NB4 (cell line): ENCODE measurements at places on chromosomes 5 and 9.

DNA sequence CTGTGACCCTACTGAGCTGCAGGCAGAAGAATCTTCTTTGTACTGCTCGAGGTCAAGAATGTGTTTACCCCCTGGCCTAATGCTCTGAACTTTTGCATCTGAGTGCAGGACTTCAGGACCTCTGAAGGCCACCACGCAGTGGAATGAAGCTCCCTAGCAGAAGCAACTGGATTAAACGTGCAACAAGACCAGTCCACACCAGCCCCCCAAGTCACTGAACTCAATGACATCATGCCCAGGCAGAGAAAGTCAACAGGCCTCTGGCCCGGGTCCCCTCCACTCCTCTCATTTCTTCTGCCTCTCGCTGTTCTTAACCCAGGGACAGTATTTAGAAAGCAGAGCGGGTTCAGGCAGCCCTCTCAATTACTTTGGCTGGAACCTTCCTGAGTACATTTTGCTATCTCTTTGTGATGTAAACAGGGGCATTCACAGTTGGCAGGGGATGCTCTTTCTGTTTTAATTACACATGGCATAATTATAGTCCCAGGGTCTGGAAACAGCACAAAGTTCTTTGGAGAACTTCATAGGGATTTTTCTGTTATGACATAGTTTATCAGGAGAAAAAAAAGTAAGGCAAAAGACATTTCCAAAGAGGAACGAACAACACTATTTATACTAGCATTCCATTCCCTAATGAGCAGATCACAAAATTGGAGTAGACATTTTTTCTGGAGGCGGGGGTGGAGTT lies 108.2 kb upstream of the SPATA31D4 start:
- DNase-seq, result no peak

- DNase-seq, result peak; percentile 19
Measured at GRCh38 chr9:120610975-120611689, 31.2 kb upstream of the CDK5RAP2 start.

DNA sequence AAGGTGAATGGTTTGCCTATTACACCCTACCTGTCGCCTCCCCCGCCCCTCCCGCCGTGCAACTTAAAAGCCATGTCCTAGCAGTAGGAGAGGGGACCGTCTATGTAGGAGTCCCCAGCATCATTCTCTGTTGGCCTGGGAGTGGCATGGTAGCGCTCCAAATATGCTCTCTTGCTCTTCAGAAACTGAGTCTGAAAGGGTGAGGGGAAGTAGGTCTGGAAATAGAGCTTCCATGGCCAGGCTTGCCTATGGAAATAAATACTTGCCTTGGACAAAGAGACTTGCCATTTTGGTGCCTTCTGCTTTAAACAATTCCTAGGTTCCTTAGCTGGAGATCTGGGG lies 1.4 kb downstream of the RGS7BP start:
- no peak for DNase-seq

DNA sequence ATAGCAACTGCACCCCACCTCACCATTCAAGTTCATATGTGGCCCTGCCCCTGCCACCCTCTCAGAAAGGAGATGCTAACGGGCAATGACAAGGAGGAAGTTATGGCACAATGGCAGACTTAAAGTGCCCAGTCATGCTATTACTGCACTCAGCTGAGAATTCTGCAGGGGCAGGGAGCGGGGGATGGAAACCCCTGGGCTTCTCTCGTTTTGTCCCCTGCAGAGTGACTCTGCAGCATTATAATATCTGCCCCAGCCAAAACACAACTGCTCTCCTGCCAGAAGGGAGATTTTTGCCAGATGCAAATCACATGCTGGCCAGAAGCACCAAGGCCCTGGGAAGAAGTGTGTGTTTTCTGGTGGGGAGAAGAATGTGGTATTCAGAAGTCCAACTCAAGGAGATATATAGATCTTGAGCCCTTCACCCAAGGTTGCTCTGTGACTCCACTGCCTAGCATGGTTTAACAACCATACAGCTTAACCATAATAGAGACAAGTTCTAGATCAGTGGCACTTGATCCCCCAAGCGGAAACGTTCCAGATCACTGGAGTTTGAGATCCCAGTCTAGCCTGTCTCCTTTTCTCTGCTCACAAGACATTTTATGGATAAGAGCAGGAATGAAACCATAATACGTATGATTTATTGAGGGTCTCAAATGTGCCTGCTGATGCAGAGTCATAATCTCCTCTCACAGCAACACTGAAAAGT lies 207.0 kb upstream of the MAP3K1 start:
- DNase-seq, result peak; percentile 91

DNA sequence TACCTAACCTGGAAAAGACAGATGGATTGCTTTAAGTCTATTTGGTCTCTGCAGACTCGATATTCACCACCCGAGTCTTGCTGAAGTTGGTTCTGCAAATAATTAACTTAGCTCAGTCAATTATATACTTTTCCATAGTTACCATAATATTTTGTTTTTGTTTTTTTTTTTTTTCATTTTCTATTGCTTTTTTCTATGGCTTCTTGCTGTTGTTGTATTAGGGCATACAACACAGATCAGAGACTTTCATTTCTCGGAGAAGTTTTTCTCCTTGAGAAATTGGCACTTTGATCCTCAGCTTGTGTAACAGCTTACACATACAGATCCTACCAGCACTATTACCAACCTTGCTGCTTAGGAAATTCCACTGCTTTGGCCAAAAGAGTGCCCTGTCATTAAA lies 88.0 kb downstream of the GPR21 start:
- no peak for DNase-seq

DNA sequence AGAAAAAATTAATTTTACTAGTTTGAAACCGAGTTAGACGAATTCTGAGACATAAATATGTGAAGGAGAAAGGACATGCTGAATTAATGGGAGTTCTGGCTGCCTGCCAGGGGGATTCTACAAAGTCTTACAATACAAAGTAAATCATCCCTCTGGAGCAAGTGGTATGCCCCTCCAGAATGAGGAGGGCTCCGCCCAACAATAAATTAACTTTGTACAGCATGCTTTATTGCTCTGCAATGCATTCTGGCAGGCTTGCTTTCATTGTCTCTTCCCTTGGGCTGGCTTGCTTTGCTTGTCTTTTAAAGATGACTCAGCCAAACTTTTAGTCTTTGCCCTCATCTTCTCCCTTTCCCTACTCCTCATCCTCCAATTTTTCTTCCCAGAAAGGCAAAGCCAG lies 11.7 kb upstream of the PCDHB1 start:
- DNase-seq, result no peak

- no peak for DNase-seq
Measured at GRCh38 chr5:35988529-35988928, 2.7 kb downstream of the UGT3A1 start.

- DNase-seq, result no peak
Measured at GRCh38 chr9:89920131-89920530, 315.3 kb downstream of the GADD45G start.

GRCh38 chr5:12003680-12004079 lies 99.4 kb upstream of the CTNND2 start:
- DNase-seq, result no peak

DNA sequence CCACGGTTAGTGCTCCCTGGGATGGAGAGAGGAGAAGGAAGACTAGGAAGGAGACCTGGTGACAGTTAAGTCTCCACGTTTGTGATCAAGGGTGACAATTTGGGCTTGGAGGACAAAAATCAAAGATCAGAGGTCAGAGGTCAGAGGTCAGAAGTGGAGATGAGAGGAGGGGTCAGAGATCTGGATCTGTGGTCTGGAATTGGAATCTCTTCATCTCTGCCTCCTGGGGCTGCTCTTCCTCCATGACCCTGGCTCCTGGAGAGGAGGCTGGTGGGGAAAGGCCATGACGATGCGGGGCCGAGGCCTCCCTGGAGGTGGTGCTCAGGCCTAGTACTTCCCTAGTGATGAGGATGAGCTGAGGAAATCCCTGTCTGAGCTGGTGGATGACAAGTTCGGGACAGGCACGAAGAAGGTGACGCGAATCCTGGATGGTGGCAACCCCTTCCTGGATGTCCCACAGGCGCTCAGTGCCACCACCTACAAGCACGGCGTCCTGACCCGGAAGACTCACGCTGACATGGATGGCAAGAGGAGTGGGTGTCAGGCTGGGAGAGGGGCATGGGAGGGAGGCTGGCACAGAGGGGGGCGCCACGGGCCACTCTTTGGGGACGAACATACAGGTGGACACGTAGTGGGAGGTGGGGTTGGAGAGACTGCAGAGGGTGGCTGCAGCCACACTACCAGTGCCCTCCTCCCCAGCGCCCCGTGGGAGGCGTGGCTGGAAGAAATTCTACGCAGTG lies 41.0 kb downstream of the PSD2 start:
- DNase-seq, result no peak

DNA sequence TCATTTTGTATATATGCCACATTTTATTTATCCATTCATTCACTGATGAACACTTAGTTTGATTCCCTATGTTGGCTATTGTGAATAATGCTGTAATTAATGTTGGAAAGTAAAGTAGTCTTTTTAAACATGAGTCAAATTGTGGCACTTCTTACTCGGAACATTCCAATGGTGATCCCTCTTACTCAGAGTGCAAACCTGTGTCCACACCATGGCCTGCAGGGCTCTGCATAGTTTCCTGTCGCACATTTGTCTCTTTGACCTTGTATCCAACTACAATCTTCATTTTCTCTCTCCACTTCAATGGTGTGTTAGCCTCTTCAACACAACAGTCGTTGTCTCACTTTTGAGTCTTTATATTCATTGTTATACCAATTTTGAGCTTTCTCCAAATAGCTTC lies 98.1 kb upstream of the PAPPA start:
- DNase-seq, result no peak

GRCh38 chr9:120643061-120643460 lies 63.1 kb upstream of the CDK5RAP2 start:
- no peak for DNase-seq

- no peak for DNase-seq
Measured at GRCh38 chr5:55173687-55174230, 782 bp upstream of the CDC20B start.

GRCh38 chr5:2557435-2557834 lies 194.0 kb downstream of the IRX2 start:
- no peak for DNase-seq

DNA sequence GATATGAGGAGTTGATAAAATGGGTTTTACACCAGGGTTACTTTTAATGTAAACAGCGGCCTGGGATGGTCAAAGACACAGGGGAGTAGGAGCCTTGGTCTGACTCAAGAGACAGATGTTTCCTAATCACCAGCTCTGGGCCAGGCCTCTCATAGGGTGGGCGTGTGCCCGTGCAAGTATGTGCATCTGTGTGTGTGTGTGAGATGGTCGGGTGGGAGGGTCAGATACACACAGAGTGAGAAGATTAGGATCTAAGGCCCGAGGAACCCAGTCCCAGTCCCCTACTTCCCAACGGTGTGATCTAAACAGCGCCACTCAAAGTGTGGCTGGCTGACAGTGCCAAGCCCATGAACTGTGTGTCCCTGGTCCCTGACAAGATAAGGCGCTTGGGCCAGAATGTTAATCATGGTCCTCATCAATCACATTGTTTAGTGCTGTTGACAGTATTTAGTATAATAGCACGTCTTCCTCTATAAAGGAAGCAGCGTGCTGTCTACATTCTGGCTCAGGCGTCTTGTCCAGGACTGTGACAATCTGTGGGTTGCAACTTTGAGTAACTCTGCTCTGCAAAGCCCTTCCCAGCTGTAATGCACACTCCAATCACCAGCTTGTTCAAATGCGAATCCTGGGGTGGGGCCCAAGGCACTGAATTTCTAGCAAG lies 173.7 kb downstream of the DAB2IP start:
- DNase-seq, result peak; percentile 22

DNA sequence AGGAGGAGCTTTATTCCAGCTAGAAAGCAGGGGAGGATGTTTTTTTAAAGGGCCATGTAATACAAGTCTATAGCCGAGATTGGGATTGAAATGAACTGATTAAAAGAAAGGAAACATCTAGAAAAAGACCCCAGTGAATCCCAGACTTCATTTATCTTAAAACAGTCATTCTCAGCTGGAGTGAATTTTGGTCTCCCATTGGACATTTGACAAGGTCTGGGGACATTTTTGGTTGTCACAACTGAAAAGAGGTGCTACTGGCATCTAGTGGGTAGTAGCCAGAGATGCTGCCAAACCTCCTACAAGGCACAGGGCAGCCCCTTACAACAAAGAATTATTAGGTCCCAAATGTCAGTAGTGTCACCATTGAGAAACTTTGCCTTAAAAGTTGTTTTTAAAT lies 16.3 kb upstream of the SPINK4 start:
- peak; percentile 47 for DNase-seq

DNA sequence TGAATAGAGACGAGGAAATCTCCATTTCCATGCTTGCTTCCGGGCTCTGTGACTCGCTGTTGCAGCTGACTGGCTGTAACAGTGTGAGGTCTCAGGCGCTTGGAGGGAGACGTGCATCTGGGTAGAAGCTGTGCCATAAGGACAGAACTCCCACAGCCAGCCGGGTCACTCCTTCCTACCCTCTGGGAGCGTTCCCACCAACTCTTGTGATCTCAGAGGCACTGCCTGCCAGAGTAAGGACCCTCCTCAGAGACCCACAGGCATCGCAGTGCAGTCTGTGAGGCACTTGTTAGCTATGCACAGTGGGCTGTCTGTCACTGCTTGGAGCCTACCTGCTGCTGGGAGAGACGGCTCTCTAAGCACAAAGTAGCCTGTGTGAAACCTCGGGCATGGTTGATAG lies 203.4 kb upstream of the SEMA6A start:
- no peak for DNase-seq

DNA sequence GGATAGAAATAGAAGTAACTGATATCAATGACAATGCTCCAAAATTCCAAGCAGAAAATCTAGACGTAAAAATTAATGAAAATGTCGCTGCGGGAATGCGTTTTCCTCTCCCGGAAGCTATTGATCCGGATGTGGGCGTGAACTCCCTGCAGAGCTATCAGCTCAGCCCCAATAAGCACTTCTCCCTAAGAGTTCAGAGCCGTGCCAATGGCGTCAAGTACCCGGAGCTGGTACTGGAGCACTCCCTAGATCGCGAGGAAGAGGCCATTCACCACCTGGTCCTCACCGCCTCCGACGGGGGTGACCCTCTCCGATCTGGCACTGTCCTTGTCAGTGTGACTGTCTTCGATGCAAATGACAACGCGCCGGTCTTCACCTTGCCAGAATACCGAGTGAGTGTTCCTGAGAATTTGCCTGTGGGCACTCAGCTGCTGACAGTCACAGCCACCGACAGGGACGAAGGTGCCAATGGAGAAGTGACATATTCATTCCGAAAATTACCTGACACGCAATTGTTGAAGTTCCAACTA lies 818 bp downstream of the PCDHGA10 start:
- DNase-seq, result no peak

- no peak for DNase-seq
Measured at GRCh38 chr9:107039542-107039941, 176.6 kb downstream of the ZNF462 start.
